HFFc6 (cell line): ENCODE measurements at places on chromosomes 1 and 21. TPM values are rescaled to one million over a fixed set of nuclear protein-coding genes. Genes with fewer than 3 reads are reported as not detected.

- no peak overlapping the region for H3K4me3 ChIP-seq
- DNase-seq = no peak
- no peak overlapping the region for H3K27ac ChIP-seq
- peaks cover 2% of the 10 kb centered on the region; the same call in 1 of the 2 replicates for H3K27me3 ChIP-seq
- peaks cover 6% of the 10 kb centered on the region; the same call in 1 of the 2 replicates for H3K4me1 ChIP-seq
- no peaks in the 10 kb centered on the region for H3K36me3 ChIP-seq
These were observed 543.7 kb upstream of the PKN2 start for GRCh38 chr1:88140325-88140724.

DNA sequence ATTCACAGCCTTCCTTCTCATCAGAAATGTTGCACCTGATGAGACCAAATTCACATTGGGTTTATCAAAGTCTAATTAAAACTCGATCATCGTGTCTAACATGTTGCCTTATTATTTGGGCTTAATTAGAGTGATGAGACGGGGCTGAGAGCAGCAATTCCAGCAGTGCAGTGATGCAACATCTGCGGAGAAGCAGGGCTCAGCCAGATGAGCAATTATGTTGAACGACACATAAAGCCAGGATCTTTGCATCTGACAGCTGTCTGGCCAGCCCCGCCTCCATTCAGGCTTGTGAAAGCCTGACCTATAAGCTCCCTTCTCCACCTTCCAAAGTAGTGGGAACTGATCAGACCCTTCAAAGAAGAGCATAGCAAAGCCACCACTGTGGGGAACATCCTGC, 109.8 kb downstream of the C1orf94 start:
- no peak overlapping the region for H3K4me3 ChIP-seq
- H3K27ac ChIP-seq = no peak overlapping the region
- peaks cover 7% of the 10 kb centered on the region; the same call in 1 of the 2 replicates for H3K27me3 ChIP-seq

SH2D2A gene
- total RNA-seq = not detected in 3 replicates

GRCh38 chr1:37951783-37952624, 5.2 kb upstream of the INPP5B start:
- no peak overlapping the region for H3K4me3 ChIP-seq
- peaks cover 6% of the 10 kb centered on the region; the same call in 1 of the 2 replicates for H3K36me3 ChIP-seq
- DNase-seq = no peak
- peaks cover 6% of the 10 kb centered on the region for H3K27me3 ChIP-seq
- no peak overlapping the region for H3K27ac ChIP-seq

GRCh38 chr1:17732475-17732874, 22.7 kb upstream of the ACTL8 start:
- no peak overlapping the region for H3K4me3 ChIP-seq
- H3K27me3 ChIP-seq = peaks cover 5% of the 10 kb centered on the region
- peak overlapping the region; percentile 28 for H3K27ac ChIP-seq
- no peaks in the 10 kb centered on the region for H3K36me3 ChIP-seq

DNA sequence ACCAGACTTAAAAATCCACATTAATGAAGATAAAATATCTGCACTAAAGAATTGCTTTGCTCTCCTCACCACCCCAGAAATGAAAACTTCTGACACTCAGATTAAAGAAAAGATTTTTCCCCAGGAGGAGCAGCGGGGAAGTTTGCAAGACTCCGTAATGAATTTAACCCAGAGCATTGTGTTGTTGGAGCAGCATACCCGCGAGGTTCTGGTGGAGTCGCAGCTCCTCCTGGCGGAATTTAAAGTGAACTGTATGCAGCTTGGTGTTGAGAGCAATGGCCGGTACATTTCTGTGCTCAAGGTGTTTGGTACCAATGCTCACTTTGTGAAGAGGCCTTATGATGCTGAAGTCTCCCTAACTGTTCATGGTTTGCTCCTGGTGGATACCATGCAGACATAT, 46.4 kb downstream of the VPS13D start:
- H3K27ac ChIP-seq = no peak overlapping the region
- no peak overlapping the region for H3K4me3 ChIP-seq
- H3K36me3 ChIP-seq = peaks cover 26% of the 10 kb centered on the region
- no peak for DNase-seq
- H3K27me3 ChIP-seq = peaks cover 1% of the 10 kb centered on the region; the same call in 1 of the 2 replicates

PYHIN1 gene
- not detected in 3 replicates for total RNA-seq

DNA sequence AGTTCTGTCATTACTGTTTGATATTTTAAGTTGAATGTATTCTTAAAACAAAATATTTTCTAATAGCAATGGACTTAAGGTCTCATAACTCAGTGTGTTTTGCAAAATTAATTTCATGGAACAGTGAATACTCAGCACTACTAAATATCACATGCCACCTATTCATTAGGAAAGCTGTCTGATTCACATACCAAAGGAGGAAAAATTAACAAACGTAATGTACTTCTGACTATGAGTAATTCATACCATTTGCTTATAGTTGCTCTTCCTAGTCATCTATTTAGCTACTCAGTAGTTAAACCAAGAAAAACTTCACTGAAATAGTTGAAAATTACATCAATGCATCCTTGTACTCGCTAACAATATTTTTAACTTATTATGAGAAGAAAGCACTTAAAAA, 35.2 kb downstream of the TP53BP2 start:
- H3K27ac ChIP-seq = peak overlapping the region; percentile 6; the same call in 1 of the 2 replicates
- H3K4me1 ChIP-seq = peaks cover 34% of the 10 kb centered on the region
- no peak for DNase-seq
- H3K27me3 ChIP-seq = no peaks in the 10 kb centered on the region
- peaks cover 37% of the 10 kb centered on the region for H3K36me3 ChIP-seq

- H3K4me1 ChIP-seq = peaks cover 58% of the 10 kb centered on the region
- peak within 1 kb of the TSS; percentile 91 for H3K4me3 ChIP-seq
- peaks cover 5% of the 10 kb centered on the region; the same call in 1 of the 2 replicates for H3K27me3 ChIP-seq
- peak within 1 kb of the TSS; percentile 73 for H3K27ac ChIP-seq
These were observed at the start of gene CERS2 for GRCh38 chr1:150974580-150975478. TSS of gene CERS2 (minus strand) at chr1:150974835. CDS start at chr1:150969090, 5,745 bp downstream.

GRCh38 chr1:111218701-111219556, 8.6 kb upstream of the CHI3L2 start:
- H3K4me3 ChIP-seq = no peak overlapping the region
- H3K27ac ChIP-seq = no peak overlapping the region
- peaks cover 4% of the 10 kb centered on the region for H3K27me3 ChIP-seq
- peaks cover 36% of the 10 kb centered on the region for H3K4me1 ChIP-seq

GRCh38 chr1:230979389-230979716, 459 bp downstream of the ARV1 start:
- peaks cover 7% of the 10 kb centered on the region for H3K36me3 ChIP-seq
- H3K4me3 ChIP-seq = no peak overlapping the region; the same call in 1 of the 2 replicates
- peaks cover 9% of the 10 kb centered on the region for H3K4me1 ChIP-seq
- DNase-seq = no peak
- no peaks in the 10 kb centered on the region for H3K27me3 ChIP-seq

GRCh38 chr1:19210772-19211549, 895 bp upstream of the UBR4 start:
- H3K27me3 ChIP-seq = no peaks in the 10 kb centered on the region
- DNase-seq = peak; percentile 9

- no peak overlapping the region for H3K4me3 ChIP-seq
- DNase-seq = no peak
- peaks cover 6% of the 10 kb centered on the region for H3K36me3 ChIP-seq
- H3K27ac ChIP-seq = no peak overlapping the region
- peaks cover 4% of the 10 kb centered on the region for H3K27me3 ChIP-seq
These were observed 29.0 kb downstream of the ZSWIM5 start for GRCh38 chr1:45177452-45177851.

DNA sequence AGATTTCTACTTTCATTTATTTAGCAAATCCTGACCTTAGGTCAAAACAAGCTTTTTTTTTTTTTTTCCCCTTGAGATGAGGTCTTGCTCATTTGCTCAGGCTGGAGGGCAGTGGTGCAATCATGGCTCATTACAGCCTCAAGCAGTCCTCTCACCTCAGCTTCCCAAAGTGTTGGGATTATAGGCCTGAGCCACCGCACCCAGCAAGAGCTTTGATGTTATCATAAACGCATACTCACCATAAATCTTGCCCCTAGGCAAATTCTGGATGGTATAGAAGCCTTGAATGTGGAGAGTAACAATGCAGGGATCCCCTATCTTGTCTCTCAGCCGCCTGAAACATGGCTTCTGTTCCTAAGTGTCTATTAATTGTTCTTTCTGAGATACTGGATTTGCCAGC, 24.8 kb upstream of the CLDN8 start:
- H3K4me3 ChIP-seq = no peak overlapping the region
- no peaks in the 10 kb centered on the region for H3K27me3 ChIP-seq
- no peak for DNase-seq

LRRC38 gene
- not detected in 3 replicates for total RNA-seq

GRCh38 chr1:57017200-57017599, 51.4 kb upstream of the C8B start:
- H3K27me3 ChIP-seq = peaks cover 3% of the 10 kb centered on the region
- no peaks in the 10 kb centered on the region for H3K4me1 ChIP-seq
- no peak overlapping the region for H3K4me3 ChIP-seq
- no peaks in the 10 kb centered on the region for H3K36me3 ChIP-seq
- no peak overlapping the region for H3K27ac ChIP-seq
- peak; percentile 2 for DNase-seq

SH2D1B gene
- not detected in 2 replicates for total RNA-seq

- DNase-seq = no peak
- H3K27me3 ChIP-seq = peaks cover 1% of the 10 kb centered on the region
- H3K4me3 ChIP-seq = no peak overlapping the region
- H3K36me3 ChIP-seq = no peaks in the 10 kb centered on the region
These were observed 12.5 kb upstream of the PLPP3 start for GRCh38 chr1:56591909-56592308.

DNA sequence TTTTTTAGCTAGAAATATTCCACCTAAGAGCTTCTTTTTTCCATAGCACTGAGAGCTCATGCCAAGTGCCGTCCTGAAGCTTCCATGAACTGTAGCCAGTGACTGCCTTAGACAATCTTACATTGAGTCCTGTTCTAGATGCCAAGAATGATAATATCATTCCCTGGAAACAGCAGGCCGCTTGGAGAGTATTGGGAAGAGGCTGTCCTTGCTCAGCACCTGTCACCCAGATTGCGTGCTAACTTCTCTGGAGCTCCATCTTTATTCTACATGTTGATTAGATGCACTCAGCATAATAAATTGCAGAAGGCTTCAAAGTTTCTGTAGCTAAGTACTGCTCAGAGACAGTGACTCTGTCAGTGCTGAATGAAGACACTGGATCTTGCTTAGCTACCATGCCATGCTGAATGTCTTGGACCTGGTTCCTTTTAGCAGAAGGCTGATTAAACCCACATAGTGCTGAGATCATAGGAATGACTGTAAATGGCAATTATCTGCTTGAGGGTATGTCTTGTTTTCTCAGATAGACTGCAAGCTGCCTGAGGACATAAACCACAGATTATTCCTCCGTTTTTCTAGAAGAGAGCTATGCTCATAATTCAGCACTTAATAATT, 83.1 kb upstream of the IRF2BP2 start:
- H3K27me3 ChIP-seq = peaks cover 2% of the 10 kb centered on the region
- no peak overlapping the region for H3K27ac ChIP-seq

DNA sequence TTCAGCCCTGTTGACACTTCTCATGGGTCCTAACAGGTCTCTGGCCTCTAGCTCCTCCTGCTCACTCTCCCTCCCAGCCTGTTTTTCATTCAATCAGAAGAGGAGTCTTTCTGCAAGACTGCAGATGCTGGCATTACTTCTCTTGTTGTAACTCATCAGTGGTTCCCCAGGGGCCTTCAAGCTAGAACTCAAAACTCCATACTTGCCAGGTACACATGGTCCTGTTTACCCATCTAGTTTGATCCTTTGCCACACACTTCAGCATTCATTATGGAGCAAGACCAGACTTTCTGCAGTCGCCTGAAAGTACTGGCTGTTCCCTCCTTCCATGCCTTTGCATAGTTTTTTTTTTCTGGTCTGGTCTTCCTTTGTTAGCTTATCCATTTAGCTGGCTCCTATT, 47.9 kb downstream of the SERBP1 start:
- H3K4me1 ChIP-seq = no peaks in the 10 kb centered on the region
- H3K36me3 ChIP-seq = peaks cover 35% of the 10 kb centered on the region

DNA sequence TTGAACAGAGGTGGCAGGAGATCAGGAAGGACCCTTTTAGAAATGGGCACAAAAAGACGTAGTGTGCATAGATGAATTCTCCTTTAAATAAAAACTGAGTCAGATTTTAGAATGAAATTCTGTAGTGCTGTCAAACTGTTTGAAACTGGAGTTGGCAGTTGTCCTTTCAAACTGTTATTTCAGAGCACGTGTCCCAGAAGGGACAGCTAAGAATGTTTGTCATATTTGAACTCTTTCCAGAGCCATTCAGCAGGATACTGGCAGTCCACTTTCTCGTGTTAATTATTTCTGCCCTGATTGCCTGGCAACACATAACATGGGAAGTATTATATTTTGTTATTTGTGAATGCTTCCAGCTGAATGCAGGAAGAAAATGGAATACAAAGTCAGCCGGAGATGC, 212.3 kb upstream of the DPYD start:
- H3K27me3 ChIP-seq = no peaks in the 10 kb centered on the region
- no peak overlapping the region for H3K4me3 ChIP-seq
- DNase-seq = peak; percentile 22
- H3K4me1 ChIP-seq = peaks cover 37% of the 10 kb centered on the region
- H3K36me3 ChIP-seq = no peaks in the 10 kb centered on the region

ERG gene
- total RNA-seq = not detected in 3 replicates

- H3K27ac ChIP-seq = no peak overlapping the region
- no peaks in the 10 kb centered on the region; the same call in 1 of the 2 replicates for H3K36me3 ChIP-seq
- DNase-seq = no peak
These were observed 8.1 kb downstream of the KRTAP21-3 start for GRCh38 chr21:30710499-30710898.

- no peak for DNase-seq
- H3K4me1 ChIP-seq = peaks cover 17% of the 10 kb centered on the region
- peak overlapping the region; percentile 26 for H3K27ac ChIP-seq
- no peak overlapping the region for H3K4me3 ChIP-seq
These were observed 24.0 kb downstream of the TCEA3 start for GRCh38 chr1:23400324-23401114.

DNA sequence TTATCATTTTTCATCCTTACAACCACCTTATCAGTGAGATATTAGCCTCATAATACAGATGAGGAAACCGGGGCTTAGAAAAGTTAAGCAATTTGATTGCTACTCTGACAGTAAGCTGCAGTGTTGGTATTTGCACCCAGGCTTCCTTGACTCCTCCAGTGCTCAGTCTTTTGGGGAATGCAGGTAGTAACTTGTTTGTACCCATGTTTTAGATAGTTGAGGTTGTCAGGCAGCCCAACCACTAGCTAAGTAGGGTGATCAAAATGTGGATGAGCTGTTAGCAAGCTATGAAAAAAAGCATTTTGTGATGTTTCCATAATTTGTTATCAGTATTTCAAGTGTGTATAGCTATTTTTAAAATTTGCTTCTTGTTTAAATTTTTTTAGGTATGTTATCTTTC, 80.8 kb downstream of the SASS6 start:
- H3K27ac ChIP-seq = no peak overlapping the region
- no peak overlapping the region for H3K4me3 ChIP-seq
- peaks cover 36% of the 10 kb centered on the region for H3K4me1 ChIP-seq

NOS1AP gene
- total RNA-seq = 0.39 to 0.59 TPM (median 0.42 TPM) in 3 replicates

FAM177B gene
- total RNA-seq = not detected in 3 replicates

GRCh38 chr1:52917581-52917980, 4.0 kb downstream of the ECHDC2 start:
- no peak overlapping the region for H3K4me3 ChIP-seq
- peaks cover 14% of the 10 kb centered on the region for H3K4me1 ChIP-seq
- no peak for DNase-seq
- peaks cover 6% of the 10 kb centered on the region; the same call in 1 of the 2 replicates for H3K36me3 ChIP-seq
- H3K27ac ChIP-seq = no peak overlapping the region
